ENCODE measurements at places on chromosomes 6 and 20.

DNA sequence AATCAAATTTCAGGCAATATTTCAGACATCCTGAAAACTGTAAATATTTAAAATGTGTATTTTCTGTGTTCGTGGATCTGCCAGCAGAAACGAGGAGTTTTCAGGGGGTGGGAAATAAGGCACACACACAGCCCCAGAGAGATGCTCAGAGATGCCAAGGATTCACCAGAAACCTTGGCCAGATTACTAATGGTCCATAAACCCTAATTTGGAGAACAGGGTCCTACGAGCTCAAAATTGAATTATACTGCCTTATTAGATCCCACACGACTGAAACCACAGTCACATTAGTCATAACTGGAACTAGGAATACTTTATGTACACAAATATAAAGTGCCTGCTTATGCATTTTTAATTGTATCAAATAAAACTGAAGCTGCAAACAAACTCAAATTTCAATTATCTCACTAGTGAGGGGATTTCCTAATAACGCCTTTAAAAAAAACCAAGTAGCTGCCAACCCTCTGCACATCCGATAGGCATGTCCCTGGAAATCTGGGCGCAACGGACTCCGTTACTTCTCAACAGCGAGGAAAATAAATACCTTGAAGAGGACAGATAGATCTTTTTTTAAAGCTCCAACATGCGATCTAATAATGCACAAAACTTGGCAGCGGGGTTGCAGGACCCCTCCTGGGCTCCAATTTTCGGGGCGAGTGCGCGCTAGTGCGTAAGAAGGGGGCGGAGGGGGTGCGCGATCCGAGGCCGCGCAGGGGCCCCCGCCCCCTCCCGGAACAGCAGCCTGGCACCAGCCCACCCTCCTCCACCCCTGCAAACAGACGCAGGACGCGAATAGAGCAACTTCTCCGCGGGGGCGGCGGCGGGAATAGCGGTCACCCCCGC lies 897 bp downstream of the CHD6 start:
- DNase-seq, result peak; percentile 42

DNA sequence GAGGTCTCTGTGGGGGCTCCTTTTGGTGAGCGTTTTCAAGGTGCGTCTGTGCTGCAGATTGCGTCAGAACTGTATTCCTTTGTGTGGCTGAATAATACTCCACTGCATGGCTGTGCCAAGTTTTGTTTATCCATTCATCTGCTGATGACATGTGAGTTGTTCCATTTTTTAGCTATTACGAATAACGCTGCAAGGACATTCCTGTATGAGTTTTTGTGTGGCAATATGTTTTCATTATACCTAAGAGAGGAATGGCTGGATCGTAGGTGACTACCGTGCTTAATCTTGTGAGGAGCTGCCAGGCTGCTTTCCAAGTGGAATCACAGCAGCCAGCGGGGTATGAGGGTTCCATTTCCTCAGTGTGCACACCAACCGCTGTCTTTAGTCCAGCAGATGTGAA lies 1.1 kb upstream of the DACT2 start:
- no peak for DNase-seq

DNA sequence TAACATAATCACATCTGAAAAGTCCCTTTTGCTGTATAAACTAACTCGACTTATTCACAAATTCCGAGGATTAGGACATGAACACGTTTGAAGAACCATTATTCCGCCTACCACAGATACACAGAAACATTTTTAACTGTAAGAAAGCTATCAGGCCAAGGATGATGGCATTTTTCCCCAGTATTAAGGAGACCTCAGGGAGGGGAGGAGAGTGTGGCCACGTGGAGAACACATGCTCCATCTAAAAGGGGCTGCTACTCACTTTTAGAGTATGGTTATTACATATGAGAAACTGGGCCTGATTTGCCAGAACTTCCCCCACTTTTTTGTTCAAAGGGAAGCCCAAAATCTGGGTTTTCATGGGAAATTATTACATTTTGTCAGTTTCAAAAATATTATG lies 153.4 kb downstream of the EYA2 start:
- no peak for DNase-seq

DNA sequence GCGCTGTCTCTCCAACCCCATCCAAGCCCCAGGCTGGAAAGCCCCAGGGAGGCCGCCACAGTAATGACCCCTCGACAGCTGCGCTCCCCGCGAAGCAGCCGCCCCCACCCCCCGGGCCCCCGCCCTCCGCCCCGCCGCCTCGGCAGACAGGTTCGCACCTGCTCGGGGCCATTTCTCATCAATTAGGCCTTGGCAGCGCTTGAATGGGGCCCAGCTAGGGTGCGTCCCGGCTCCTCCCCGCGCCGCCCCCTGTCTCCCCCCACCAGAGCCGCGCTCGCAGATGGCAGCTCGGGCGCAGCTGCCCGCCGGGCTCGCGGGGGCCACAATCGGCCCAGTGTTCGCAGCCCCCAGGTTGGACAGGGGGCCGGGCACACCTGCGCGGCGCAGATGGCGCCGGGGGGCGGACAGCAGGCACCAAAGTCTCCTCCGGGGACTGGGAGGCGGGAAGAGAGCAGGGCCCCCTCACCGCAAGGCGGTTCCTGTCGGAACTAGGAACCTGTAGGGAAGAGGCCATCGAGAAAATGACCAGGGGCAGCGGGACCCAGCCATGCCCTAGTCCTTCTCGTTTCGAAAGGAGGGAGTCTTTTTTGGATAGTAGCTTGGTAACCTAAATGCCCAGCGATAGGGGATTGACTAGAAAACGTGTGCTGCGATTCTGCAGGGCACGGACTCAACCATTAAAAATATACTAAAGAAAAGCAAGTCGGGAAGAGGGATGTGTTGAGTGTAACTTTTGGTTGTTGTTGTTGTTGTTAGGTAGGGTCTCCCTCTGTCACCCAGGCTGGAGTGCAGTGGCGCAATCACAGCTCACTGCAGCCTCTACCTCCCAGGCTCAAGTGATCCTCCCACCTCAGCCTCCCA lies 83.2 kb upstream of the EYA2 start:
- no peak for DNase-seq

- no peak for DNase-seq
These were observed 577.8 kb downstream of the MAFB start for GRCh38 chr20:40111282-40111681.

- no peak for DNase-seq
These were observed 178.7 kb downstream of the GJA10 start for GRCh38 chr6:90072935-90073464.

DNA sequence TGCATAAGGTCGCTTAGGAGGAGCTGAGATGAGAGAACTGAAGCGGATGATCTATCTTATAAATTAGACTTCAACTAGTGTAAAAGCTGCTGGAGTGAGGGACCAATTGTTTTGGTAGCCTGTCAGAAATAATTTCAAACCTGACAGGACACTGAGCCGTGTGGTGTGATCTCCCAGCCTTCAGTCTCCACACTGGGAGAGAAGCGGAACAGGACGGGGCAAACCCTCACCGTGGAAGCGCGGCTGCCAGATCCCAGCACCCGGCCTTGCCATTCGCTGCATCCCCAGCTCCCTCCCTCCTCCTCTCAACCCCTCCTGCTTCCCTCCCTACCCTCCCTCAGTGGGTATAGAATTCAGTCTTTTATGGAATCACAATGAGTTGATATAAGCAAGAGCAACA lies 900.1 kb upstream of the SLC35B3 start:
- DNase-seq, result no peak

DNA sequence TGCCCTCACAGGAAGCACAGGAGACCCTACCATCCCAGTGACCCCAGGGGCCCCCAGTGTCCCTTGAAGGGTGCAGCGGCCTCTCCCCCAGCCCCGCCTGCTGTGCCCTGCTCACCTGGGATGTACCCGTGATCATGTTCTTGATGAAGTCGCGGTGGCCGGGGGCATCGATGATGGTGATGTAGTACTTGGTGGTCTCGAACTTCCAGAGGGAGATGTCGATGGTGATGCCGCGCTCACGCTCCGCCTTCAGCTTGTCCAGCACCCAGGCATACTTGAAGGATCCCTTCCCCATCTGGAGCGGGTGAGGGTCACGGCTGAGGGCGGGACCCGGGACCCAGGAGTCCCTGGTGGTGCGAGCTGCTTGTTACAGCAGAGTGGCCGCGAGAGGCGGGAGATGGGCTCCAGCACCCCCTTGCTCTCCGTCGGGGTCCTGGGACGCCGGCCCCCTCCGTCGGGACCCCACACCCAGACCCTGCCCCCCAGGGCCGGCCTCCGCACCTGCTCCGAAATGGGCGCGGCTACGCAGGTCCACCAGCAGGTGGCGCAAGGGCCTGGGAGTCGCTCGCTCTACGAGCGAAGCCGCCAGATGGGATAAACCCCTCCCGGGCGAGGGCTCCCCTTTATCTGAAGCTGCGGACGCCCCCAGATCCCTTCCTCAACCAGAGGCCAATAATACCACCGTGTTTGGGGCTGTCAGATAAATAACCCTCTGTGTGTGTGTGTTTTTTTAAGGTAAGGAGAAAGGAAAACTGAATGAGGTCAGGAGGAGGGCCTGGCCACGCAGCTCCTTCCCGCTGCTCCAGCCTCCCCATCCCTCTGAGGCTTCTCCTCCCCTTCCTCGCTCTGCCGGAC lies 2.9 kb downstream of the EEF1A2 start:
- peak; percentile 82 for DNase-seq

DNA sequence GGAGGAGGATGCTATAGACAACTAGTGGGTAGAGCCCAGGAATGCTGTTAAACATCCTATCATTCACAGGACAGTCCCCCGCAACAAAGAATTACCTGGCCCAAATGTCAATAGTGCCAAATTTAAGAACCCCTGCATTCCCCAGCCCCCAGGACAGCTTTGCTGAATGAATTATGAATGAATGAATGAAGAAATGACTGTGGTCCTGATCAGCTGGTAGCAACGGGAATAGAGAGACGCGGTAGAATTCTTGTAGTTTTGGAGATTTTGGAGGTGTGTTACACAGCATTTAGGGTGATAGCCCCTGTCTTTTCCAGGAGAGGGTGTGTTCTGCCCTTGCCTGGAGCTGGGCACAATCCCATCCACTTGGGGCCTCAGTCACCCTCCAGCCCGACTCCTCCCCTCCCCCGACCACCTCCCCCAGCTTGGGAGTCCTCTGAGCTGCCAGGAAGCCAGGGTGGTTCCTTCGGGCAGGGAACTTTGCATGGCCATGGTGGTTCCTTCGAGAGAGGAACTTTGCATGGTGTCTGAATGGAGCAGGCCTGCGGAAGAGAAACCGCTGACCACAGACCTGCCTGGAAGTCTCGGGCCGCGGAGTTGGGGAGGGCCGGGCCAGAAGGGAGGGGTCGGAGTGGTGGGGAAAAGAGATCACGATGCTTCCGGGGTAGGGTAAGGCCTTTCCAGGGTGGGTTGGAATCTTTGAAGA lies 1.0 kb upstream of the HCK start:
- no peak for DNase-seq

DNA sequence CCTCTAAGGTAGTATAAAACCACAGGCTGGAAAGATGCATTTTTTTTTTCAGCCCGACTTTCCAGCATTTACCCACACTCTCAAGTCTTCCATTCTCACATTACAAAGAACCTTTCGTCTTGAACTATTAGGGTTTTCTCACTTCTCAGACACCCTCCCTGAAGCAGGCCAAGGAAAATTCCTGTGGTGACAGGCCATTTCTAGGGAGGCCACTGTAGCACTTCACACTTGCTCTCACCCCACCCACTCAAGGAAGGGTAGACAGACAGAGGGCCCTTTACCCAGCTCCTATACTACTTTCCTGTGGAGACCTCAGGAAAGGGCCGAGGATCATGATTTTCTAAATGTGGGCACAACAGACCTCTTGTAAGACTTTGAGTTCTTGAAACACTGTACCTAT lies 27.7 kb downstream of the KCNS1 start:
- DNase-seq, result no peak

DNA sequence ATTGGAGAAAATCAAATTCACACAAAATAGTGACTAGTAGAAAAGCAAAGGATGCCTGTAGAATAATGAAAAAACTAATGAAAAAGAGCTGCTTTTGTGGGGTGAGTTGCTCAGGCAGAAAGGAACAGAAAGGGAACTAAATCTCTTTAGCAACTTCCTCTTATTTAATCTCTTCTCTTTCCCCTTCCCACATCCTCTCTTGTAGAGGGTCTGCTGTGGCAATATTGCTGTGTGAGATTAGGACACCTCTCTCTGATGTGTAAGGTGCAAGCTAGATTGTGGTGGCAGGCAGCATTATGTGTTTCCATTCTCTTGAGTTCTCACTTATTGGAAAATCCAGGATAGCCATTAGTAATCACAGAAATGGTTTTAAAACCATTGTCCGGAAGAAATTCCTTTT lies 49.7 kb downstream of the SYNE1 start:
- DNase-seq, result no peak

DNA sequence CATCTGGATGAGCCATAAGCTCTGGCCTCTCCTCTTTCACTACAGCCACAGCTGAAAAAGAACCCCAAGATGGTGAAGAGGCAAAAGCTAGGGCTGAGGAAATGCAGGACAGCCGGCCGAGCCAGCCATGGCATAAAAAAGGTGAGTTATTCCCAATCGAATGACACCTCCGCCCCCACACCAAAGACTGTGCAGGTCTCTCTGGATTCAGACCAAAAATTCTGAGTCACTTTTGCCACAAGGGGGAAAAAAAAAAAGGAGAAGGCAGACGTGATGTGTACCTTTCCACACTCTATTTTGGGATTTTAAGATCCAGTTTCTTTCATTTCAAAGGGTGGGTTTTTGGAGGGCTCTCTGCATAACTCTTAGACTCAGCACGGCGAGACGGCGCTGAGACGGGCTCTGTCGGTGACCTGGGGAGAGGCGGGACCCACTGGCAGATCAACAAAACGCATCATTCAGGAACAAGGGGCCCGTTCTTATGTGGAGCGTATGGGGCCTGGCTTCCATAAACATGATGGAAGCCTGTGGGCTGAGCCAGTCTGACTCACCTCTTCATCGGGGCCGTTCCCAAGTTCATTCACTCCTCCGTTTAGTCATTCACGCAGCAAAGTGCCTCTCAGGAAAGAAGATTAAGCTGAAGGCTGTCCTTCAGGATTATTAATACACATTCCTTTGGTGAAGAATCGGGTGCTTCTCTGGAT lies 54.8 kb downstream of the NFATC2 start:
- DNase-seq, result no peak

GRCh38 chr20:62405108-62405980 lies 1.7 kb downstream of the CABLES2 start:
- no peak for DNase-seq

GRCh38 chr6:132919045-132919860 lies 104.9 kb downstream of the RPS12 start:
- DNase-seq, result no peak

DNA sequence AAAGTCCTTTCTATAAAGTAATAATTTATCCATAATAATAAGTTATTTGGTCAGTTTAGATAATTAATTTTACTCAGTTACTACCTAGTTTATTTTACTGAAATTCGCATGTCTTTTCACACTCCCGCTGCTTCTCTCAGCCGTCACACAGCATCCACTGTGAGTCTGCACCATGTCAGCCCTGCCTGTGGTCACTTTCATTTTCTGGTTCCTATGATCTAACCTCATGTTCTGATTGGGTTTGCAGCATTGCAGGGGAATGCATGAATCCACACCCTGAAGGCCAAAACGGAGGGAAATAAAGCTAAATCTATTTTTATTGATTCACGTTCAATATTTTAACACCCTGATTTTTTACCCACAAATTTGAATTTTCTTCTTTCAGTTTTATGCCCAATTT lies 47.4 kb downstream of the PDE10A start:
- no peak for DNase-seq

GRCh38 chr6:52955871-52956270 lies 39.2 kb downstream of the GSTA4 start:
- DNase-seq, result no peak

- DNase-seq, result no peak
These were observed 358.2 kb downstream of the PLCB1 start for GRCh38 chr20:8490076-8490830.

GRCh38 chr20:2920473-2920872 lies 47.2 kb downstream of the PTPRA start:
- no peak for DNase-seq
